ENCODE measurements at places on chromosomes 6 and 20. TPM values are rescaled to one million over a fixed set of nuclear protein-coding genes. Genes with fewer than 3 reads are reported as not detected.
A peak's percentile ranks its signal among the peaks of the same experiment; 100 is the strongest.

The CCR6 gene
- not detected for total RNA-seq

DNA sequence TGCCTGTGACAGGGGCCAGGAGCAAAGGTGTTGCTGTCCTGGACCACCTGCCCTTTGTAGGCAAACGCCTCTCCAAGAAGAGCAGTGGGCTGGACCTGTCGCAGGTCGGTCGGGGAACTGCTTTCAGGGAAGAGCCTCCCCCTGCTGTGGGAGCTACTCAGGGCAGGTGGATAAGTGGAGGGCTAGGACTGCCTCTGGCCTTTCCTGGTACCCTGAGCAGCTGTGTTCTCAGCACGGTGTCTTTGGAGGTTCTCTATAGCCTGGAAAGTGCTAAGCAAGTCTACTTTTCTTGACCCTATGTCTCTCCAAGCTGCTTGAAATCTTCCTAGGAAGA lies 35.0 kb downstream of the BPIFB1 start:
- DNase-seq = no peak

- DNase-seq = no peak
Measured at GRCh38 chr20:4813863-4814695, 92.4 kb downstream of the PRND start.

DNA sequence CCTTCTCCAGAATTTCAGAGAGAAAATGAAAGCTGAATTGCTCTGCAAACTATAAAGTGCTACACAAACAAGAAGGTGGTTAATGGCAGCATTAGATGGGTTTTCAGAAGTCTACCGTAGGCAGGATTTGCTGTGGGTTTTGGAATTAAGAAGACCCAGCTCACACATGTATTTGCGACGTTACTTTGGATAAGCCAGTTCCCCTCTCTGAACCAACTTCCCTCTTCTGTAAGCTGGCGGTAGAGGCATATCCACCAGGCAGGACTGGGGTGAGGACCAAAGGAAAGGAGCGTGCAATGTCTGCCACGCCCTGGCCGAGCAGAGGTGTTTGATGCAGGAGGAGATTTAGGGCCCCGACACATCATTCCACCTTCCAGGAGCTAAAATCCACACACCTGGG lies 6.9 kb downstream of the RSPO4 start:
- DNase-seq = no peak

GRCh38 chr6:164178679-164179332 lies 764.3 kb downstream of the QKI start:
- DNase-seq = peak; percentile 60

GRCh38 chr6:56652231-56652630 lies 9.5 kb upstream of the DST start:
- no peak for DNase-seq

- no peak for DNase-seq
Measured at GRCh38 chr20:46900086-46900485, 5.4 kb downstream of the EYA2 start.

DNA sequence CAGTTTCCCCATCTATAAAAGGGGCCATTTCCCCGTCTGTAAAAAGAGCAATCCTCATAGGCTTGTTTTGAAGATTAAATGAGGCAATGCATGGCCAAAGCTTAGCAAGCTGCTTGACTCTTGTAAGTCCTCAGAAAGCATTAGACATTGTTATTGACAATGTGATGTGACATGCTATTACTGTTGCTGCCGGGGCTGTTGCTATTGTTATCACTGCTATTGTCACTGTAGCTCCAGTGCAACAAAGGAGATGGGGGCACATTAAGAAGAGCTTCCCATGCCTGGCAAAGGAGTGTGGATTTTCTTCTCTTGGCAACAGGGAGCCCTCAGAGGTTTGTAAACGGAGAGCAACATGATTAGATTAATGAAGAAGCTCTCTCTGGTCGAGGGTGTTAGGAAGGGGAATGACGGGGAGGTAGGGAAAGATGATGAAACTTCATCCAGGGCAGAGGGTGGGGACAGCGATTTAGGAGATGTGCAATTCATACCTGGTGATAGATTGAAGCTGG lies 33.1 kb upstream of the FAM83D start:
- no peak for DNase-seq
